ENCODE measurements at places on chromosomes 12 and 14. TPM values are rescaled to one million over a fixed set of nuclear protein-coding genes. Genes with fewer than 3 reads are reported as not detected.

DNA sequence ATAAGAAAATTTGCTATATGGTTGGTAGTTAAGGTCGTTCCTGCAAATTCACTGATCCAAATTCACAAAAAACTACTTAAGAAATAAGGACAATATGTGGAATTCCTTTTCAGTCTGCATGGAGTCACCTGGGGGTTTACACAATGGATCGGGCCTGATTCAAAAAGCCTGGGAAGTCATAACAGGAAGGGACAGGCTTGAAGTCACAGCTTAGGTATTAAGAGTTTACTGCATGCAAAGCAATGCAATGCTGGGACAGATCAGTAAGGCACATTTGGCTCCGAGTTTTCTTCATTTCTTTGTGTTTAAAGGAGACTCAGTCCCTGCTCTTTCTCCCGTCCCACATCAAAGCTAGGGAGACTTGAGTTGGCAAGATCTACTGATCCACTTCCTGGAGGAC, 153.3 kb downstream of the NTF3 start:
- DNase-seq: no peak

DNA sequence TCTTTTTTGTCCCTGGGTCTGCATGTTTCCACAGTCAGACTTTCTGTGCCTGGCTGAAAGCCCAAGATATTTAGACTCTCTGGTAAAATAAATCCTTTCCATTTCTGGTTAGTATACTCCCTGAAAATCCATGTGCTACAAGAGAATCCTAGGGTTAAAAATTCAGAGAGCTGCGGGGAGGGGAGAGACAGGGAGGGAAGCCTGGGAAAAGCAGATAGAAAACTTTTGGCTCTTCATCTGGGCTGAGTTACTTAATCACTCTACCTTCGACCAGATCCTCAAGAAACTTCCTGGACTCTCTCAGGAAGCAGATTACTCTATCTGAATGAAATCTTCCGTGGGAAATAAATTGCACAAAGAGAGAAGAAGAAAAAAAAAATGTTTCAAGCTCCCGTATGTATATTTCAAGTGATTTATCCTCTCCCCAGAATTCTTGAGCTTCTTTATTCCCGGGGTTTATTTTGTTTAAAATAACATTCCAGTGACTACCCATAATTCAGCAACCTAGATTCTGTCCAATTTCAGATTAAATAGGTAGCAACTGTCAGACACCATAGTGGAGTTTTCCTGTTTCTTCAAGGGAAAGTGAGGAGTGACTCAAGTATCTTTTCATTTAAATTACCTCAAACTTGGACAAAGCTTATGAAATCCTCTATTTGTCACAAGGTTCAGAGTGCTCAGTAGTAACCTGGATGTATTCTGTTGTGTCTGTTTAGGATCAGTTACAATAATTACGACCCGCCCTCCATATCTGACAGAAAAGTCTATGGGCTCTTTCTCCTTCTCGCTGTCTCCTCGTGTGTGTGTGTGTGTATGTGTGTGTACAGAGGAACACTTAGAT, 163.7 kb downstream of the MYRFL start:
- peak; percentile 45 for DNase-seq

- no peak for DNase-seq
Observed at GRCh38 chr12:7628381-7628961, 37.2 kb downstream of the APOBEC1 start.

GRCh38 chr12:94616203-94616729, 34.1 kb downstream of the TMCC3 start:
- DNase-seq: no peak

DNA sequence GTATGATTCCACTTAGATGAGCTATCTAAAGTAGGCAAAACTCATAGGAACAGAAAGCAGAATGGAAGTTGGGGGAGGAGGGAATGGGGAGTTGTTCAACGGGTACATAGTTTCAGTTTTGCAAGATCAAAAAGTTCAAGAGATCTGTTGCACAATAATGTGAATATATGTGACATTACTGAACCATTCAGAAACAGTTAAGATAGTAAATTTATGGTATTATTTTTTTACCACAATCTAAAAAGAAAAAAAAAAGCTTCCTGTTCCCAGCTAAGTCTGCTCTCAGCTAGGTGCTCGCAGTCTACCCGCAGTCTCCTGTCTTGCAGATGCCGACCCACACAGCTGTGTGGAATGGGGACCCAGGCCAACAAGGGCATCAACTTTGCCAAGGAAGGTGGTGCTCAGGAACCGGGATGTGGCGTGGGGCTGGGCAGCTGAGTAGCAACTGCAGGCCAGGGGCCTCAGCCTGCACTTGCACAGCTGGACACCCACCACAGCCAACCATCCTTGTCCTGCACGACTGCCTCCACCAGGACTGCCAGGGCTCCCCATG, 15.3 kb upstream of the ANO6 start:
- no peak for DNase-seq

HOTAIR gene
- 7.6 TPM for polyA plus RNA-seq

SNRNP35 gene
- polyA plus RNA-seq: 34.3 TPM

RPGRIP1 gene
- 1.2 TPM for polyA plus RNA-seq

RTL1 gene
- polyA plus RNA-seq: 69.2 TPM

DPF3 gene
- polyA plus RNA-seq: 4.5 TPM

Data from hindlimb muscle (tissue), 1 donor.